ENCODE measurements at places on chromosomes 5 and 9.

- no peak for DNase-seq
Observed at GRCh38 chr5:54742417-54742891, 224.9 kb downstream of the SNX18 start.

DNA sequence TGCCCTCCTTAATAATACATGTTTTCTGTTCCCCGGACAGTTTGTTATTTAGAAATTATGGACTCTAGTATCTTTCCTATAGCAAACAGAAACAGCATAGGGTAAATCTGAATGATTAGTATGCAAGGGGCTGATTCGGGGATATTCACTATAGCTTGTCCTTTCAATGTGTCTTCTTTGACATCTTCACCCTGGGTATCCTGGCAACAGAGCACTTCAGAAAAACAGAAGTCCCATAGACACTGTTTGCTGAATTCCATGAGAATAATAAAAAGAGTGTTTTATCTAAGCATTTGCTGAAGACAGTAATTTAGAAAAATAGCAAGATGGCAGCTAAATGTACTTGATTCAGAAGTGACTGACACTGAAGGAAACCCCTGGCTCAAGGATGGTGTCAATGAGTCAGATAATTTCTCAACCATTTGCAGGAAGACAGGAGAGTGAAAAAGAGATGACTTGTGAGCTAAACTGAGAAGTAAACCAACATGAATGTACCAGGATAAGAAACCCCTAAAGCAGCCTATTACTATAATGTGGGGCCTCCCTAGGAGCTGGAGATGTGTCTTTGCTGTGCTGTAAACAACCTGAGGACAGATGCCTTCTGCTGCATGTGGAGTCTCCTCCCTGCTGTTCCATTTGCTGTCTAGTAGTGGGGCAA lies 246.2 kb downstream of the MAN2A1 start:
- DNase-seq = no peak

DNA sequence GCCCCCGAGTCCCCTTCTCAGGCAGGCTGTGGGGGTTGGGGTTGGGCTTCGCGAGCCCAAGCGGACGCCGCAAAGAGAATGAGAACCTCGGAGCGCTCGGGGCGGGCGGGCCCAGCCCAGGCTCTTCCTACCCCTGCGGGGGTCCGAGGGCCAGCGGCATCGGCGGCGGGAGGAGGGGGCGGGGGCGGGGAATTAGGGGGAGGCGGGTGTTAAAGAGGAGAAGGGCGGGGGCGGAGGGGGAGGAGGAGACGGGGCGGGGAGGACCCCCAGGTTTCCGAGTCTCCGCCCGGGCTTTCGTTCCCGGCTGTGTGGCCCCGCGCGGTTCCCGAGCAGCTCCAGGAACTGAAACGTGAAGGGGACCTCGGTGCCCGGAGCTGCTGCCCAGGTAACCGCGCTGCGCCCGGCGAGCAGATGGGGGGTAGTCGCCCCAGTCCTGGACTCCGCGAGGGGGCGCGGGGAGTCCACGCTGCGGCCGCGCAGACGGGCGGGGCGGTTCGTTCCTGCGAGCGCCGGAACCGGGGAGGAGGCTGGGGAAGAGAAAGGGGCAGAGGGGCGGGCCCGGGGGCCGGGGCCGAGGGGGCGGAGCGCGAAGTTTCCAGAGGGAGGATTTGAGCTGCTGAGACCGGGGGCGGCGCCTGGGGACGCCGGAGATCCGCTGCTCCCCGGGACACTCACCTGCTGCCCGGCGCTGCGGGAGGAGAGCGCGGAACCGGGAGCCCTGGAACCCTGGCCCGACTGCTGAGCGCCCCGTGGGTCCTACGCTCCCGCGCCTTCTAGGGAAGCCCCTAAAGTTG lies 38.4 kb upstream of the PLEKHG4B start:
- peak; percentile 99 for DNase-seq

- DNase-seq = no peak
Observed at GRCh38 chr9:133638711-133639110, 2.5 kb downstream of the DBH start.

GRCh38 chr5:167790462-167791260 lies 500.8 kb upstream of the WWC1 start:
- DNase-seq = no peak

DNA sequence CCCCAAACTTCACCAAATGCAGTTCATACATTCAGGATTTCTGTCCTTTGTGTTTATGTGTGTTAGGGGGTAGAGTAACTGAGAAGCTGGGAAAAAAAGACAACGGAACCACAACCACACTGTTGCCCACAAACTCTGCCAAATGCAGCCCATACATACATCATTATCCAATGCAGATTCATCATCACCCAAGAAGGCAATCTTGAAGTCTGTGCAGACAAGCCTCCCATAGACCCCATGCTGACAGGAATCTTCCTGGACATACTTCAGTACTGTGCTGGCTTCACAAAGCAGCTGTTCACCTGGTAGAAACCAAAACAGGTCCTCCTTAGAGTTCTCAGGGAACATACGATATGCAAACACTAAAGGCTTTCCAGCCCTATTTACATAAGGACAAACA lies 38.9 kb downstream of the MTMR12 start:
- DNase-seq = peak; percentile 43

DNA sequence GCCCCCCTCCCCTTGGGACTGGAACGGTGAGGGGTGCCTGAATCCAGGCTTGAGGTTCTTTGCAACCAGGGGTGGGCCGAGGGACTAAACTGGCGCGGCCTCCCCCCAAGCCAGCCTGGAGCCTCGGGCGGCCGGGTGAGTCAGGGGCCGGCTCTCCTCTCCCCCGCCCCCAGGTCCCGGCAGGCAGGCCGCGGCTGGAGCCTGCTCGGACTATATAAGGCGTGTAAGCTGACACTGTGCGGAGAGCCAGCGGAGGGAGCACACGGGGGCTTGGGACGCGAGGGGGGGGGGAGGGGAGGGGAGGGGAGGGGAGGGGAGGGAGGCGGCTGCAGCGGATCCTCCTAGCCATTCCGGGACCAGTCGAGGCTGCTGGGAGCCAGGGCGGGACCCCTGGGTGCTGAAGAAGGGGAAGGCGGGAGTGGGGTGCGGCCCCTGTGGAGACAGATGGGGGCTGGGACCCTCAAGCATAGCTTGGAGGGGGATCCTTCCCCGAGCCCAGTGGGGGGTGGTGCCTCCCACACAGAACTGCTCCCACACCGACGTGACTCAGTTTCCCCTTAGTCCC lies 595 bp downstream of the PDLIM7 start:
- peak; percentile 28 for DNase-seq

DNA sequence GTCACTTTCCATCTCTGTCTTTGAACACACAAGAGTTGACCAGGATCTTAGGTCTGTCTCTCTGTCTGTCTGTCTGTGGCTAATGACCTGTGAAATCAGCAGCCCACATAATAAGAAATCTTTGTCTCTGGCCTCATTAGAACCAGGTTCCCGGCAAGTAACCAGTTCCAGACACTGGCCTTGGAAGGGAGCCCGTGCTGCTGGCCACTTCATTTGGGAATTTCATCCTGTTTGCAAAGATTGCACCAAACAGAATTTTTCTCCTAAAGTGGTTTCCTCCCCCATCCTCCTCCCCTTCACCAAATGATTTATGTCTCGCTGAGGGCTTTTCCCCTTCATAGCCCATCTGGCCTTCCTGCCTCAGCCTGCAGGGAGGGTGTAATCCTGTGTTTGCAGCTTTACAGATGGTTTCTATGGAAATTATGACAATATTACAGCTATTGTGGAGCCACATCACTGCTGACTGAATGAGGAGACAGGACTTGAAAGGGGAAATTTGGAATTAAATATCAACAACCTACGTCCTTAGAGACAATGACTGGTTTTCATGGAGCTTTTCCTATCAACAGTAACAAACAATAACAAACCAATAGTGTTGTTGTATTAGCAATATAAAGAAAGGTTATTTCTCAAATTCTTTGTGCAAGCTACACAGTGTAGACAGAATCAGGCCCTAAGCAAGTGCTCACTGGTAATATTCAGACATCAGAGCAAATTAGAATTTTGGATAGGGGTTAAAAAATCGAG lies 25.7 kb downstream of the DPYSL3 start:
- DNase-seq = peak; percentile 81

- DNase-seq = no peak
Observed at GRCh38 chr9:111559000-111559610, 34.1 kb downstream of the ZNF483 start.

DNA sequence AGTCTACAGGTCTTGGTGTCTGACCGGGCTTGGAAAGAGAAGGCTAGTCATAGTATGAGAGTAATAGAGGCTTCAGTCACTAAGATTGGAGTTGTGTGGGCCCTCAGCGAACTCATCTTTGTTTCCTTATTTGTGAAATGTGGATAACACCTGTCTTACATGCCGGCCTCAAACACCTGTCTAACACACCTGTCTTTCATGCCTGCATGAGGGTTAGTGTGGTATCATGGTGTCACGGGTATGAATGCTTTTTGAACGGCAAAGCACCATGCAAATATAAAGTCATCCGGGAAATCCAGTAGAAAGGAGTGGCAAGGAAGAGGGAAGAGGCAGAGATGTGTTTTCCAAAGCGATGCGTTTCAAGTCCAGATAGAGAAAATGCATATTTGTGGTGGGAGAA lies 25.5 kb downstream of the GRAMD2B start:
- peak; percentile 41 for DNase-seq

DNA sequence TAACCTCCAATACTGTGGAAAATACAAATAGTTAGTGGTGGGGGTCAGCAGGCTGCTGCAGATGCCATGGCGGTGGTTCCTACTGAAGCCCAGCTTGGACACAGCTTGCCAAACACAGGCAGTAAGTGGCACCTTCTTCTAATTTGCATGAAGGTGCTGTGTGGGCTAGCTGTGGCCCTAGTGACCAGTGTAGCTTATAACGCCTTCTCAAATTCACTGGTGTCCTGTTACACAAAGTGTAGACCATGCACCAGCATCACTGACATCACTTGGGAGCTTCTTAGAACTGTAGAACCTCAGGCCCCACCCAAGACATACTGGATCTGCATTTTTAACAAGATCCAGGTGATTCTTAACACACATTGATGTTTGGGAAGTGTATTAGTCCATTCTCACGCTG lies 58.8 kb upstream of the TGFBR1 start:
- no peak for DNase-seq

GRCh38 chr9:33697171-33697570 lies 98.2 kb upstream of the PRSS3 start:
- no peak for DNase-seq

GRCh38 chr5:1010181-1010510 lies 1.5 kb downstream of the NKD2 start:
- DNase-seq = no peak

GRCh38 chr9:97906236-97906831 lies 16.0 kb downstream of the TRMO start:
- no peak for DNase-seq

- DNase-seq = no peak
Observed at GRCh38 chr5:4981608-4982007, 158.5 kb upstream of the ADAMTS16 start.
